Vagina (tissue), 2 donors: ENCODE measurements at places on chromosomes 11 and 22.
A peak's percentile ranks its signal among the peaks of the same experiment; 100 is the strongest.

DNA sequence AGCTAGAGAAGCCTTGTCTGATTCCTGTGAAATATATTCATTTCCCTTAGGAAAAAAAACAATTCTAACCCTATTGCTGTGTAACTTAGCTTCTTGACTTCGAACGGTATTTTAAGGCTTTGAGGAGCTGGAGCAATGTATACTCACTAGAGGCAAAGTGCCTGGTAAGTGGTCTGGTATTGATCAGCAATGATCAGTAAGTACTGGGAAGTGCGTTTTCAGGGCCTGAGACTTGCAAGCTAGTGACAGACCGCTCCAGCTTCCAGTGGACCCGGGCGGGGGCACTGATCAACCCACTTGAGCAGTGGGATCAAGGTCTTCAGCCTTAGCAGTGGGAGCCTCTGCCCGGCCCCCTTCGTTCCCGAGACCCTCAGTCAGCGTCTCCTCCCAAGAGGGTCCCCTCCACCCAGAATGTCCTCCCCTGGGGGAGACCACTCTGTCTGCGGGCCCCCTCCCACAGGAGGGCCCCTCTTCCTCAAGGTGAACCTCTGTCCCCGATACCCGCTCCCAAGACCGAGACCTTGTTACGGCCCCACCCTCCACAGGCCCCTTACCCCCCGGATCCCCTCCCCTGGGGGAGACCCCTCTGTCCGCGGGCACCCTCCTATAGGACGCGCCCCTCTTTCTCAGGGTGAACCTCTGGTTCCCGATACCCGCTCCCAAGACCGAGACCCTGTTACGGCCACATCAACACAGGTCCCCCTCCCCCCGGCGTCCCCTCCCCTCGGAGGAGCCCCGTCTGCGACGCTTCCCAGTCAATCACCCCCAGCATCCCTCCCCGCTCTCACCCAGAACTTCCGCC lies 452 bp upstream of the ATXN10 start:
- no peaks in the 10 kb centered on the region for H3K27me3 ChIP-seq
- H3K36me3 ChIP-seq, result no peaks in the 10 kb centered on the region
- no peak for DNase-seq
- peaks cover 29% of the 10 kb centered on the region for H3K4me1 ChIP-seq

GRCh38 chr11:20261526-20261925 lies 101.3 kb upstream of the DBX1 start:
- H3K4me3 ChIP-seq, result no peak overlapping the region
- no peaks in the 10 kb centered on the region for H3K4me1 ChIP-seq
- H3K27ac ChIP-seq, result no peak overlapping the region
- H3K27me3 ChIP-seq, result no peaks in the 10 kb centered on the region
- DNase-seq, result no peak

GRCh38 chr11:107689317-107690202 lies 22.3 kb downstream of the SLN start:
- no peaks in the 10 kb centered on the region for H3K36me3 ChIP-seq
- no peak for DNase-seq
- H3K27me3 ChIP-seq, result no peaks in the 10 kb centered on the region
- peaks cover 7% of the 10 kb centered on the region for H3K4me1 ChIP-seq

DNA sequence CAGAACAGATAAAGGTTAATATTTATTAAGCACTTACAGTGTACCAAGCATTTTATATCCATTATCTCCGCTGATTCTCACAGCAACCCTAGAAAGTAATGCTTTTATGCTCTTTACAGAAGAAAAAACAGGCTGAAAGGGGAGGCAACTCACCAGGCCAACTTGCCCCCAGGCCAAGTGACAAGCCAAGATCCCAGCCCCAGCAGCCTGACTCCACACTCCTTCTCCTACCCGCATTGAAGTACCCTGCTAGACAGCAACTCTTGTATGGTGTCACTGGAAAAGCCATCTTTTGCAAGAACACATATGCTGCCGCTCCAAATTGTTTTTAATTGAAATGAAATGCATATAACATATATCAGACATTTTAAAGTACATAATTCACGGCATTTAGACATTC lies 25.6 kb downstream of the SMCO4 start:
- H3K27ac ChIP-seq, result no peak overlapping the region
- no peak overlapping the region for H3K4me3 ChIP-seq
- H3K27me3 ChIP-seq, result no peaks in the 10 kb centered on the region
- no peaks in the 10 kb centered on the region for H3K36me3 ChIP-seq
- DNase-seq, result no peak

- no peak overlapping the region for H3K27ac ChIP-seq
- no peaks in the 10 kb centered on the region for H3K36me3 ChIP-seq
- H3K27me3 ChIP-seq, result no peaks in the 10 kb centered on the region
Measured at GRCh38 chr11:27570542-27570941, 64.0 kb upstream of the LIN7C start.

- no peaks in the 10 kb centered on the region for H3K27me3 ChIP-seq
- peaks cover 40% of the 10 kb centered on the region for H3K4me1 ChIP-seq
- H3K4me3 ChIP-seq, result no peak overlapping the region
- no peak for DNase-seq
Measured at GRCh38 chr11:86632499-86633269, 39.7 kb downstream of the ME3 start.

DNA sequence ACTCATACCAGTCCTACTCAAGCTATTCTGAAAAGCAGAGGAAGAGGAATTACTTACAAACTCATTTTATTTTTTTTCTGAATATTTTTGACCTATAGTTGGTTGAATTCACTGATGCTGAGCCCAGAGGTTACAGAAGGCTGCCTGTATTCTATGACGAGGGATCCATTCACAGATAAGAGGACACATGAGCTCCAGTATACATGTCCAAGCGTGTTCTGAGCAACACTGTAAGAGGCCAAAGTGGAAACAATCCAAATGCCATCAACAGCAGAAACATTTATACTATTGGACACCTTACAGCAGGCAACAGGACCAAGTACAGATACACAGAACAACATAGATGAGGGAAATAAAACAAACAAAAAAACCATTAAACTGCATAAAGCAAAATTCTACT lies 10.3 kb downstream of the KDM4E start:
- H3K4me1 ChIP-seq, result no peaks in the 10 kb centered on the region
- no peak overlapping the region for H3K27ac ChIP-seq
- H3K36me3 ChIP-seq, result no peaks in the 10 kb centered on the region
- no peak for DNase-seq

DNA sequence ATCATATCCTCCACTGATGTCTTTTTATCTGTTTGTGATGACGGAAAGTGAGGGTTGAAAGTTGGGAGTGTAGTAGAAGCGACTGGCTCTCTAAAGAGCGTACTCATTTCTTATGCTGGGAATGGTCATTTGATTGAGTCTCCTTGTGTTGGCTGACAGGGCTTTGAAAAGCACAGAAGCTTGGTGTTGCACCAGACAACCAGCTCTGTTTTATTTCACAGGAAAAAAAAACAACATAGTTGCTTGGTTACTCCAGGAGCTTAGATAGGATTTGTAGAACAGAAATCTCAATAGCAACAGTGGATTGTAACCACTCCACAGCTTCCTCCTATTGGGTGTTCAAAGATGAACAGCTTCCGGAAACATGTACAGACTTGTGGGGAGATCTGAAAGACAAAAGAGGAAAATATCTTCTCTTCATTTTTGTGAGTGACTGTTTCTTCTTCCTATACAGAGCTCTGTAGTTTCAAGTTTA lies 2.7 kb downstream of the RBM14 start:
- peak overlapping the region; percentile 8 for H3K27ac ChIP-seq
- H3K4me3 ChIP-seq, result peak overlapping the region; percentile 64
- peaks cover 73% of the 10 kb centered on the region for H3K4me1 ChIP-seq
- no peaks in the 10 kb centered on the region for H3K36me3 ChIP-seq
- DNase-seq, result no peak

DNA sequence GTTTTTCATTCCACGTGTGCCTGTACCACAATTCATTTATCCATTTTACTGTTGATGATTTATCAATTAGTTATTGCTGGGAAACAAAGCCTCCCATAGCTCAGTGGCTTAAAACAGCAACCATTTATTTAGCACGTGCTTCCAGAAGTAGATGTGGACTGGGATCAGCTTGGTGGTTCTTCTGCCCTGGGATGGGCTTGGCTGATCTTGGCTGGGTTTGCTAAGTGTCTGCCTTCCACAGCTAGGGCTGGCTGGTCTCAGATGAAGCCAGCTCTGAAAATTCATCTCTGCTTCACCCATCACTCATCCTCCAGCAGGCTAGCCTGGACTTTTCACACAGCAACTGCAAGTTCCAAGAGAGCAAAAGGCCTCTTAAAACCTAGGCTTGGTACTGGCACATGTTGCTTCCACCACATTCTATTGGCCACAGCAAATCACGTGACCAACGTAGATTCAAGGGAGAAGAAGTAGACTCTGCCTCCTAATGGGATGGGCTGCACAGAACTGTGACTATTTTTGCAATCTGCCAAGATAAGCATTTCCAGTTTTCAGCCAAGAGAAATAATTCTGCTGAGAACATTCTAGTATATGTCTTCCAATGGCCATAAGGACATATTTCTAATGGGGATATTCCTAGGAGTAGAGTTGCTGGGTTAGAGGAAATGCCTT lies 124.9 kb downstream of the MN1 start:
- DNase-seq, result no peak
- no peak overlapping the region for H3K27ac ChIP-seq
- no peaks in the 10 kb centered on the region for H3K27me3 ChIP-seq
- H3K4me3 ChIP-seq, result no peak overlapping the region
- H3K4me1 ChIP-seq, result no peaks in the 10 kb centered on the region

GRCh38 chr11:83521647-83522596 lies 235.8 kb upstream of the CCDC90B start:
- no peak overlapping the region for H3K27ac ChIP-seq
- no peak overlapping the region for H3K4me3 ChIP-seq
- no peak for DNase-seq

- H3K4me3 ChIP-seq, result peak overlapping the region; percentile 71
- no peaks in the 10 kb centered on the region for H3K27me3 ChIP-seq
- peaks cover 64% of the 10 kb centered on the region for H3K4me1 ChIP-seq
Measured at GRCh38 chr11:94129512-94130297, 1.1 kb downstream of the PANX1 start.
